Left renal cortex interstitium (tissue), 4 donors: ENCODE measurements at places on chromosomes 5 and 9. TPM values are rescaled to one million over a fixed set of nuclear protein-coding genes. Genes with fewer than 3 reads are reported as not detected.

DNA sequence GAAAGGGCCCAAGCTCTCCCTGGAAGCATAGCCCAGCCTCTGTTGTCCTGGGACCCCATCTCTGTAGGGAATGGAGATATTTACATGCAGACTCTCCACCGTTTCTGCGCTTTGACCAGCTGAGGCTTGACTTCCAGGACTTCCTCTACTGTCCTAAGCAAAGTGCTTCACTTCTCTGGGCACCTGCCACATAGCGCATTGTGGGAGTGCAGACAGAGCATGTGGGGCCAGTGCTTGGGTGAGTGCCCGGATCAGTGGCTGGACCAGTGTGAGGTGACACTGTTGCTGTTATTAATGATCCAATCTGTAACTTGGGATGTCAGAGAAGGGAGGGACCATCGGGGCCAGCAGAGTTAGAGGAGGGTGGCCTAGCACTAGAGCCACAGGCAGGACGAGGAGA is 10.5 kb downstream of the CXCL14 start:
- DNase-seq, result no peak

GRCh38 chr5:178453224-178453623 is 137.0 kb downstream of the COL23A1 start:
- DNase-seq, result no peak

DNA sequence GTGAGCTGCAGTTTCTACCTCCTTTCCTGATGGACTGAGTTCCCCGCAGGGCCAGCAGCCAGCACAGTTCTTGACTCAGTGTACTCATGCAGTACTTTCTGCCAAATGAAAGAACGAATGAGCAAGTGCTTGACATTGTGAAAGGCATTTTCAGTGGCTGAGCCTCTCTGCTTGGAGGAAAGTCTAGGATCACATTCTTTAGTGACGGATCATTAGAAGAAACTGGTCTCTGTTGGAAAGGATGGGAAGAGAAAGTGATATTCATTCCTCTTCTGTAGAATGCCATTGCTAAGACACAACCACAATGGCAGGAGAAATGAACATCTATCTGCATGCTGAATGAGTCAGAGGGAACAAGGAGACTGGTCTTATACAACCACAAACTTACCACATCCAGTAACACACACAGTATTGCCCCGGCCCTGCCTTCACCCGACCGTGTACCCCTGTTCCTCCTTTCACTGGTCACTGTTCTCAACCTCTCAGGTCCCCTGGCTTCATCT is 206.9 kb downstream of the CRB2 start:
- no peak for DNase-seq

- DNase-seq, result no peak
Observed at GRCh38 chr5:71836084-71836483, 117.0 kb downstream of the CARTPT start.

DNA sequence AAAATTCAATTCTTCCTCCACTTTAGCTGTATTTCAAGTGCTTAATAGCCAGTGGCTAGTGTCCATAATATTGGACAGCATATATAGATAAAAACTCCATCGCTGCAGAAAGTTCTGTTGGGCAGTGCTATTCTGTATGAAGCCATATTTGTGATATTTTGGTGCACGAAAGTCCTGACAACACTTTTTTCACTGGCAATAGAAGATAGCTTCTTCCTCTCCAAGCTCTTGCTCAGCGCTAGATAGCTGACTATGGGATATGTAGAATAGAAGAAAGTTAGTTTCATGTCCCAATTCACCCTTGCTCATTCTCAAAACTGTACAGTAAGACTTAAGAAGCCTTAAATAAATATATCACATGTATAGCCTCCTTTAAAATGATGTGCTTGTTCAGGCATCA is 269.9 kb downstream of the TLR4 start:
- no peak for DNase-seq

- DNase-seq, result no peak
Observed at GRCh38 chr5:178817506-178817905, 42.2 kb upstream of the ZNF354B start.

GRCh38 chr5:78610163-78610583 is 38.4 kb downstream of the LHFPL2 start:
- DNase-seq, result no peak

GRCh38 chr9:88342246-88342645 is 46.0 kb upstream of the SPIN1 start:
- no peak for DNase-seq

- no peak for DNase-seq
Observed at GRCh38 chr5:80781356-80781755, 126.6 kb upstream of the DHFR start.

DNA sequence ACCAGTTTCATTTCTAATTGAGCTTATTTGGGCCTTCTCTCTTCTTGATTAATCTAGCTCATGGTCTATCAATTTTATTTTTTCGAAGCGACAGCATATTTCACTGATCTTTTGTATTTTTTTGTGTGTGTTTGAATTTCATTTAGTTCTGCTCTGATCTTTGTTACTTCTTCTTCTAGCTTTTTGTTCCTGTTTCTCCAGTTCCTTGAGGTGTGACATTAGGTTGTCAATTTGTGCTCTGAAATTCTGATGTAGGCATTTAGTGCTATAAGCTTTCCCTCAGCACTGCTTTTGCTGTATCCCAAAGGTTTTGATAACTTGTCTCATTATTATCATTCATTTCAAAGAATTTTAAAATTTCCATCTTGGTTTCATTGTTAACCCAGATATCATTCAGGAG is 67.3 kb downstream of the STRBP start:
- no peak for DNase-seq

GRCh38 chr5:50725800-50726474 is 59.5 kb downstream of the PARP8 start:
- DNase-seq, result no peak

DNA sequence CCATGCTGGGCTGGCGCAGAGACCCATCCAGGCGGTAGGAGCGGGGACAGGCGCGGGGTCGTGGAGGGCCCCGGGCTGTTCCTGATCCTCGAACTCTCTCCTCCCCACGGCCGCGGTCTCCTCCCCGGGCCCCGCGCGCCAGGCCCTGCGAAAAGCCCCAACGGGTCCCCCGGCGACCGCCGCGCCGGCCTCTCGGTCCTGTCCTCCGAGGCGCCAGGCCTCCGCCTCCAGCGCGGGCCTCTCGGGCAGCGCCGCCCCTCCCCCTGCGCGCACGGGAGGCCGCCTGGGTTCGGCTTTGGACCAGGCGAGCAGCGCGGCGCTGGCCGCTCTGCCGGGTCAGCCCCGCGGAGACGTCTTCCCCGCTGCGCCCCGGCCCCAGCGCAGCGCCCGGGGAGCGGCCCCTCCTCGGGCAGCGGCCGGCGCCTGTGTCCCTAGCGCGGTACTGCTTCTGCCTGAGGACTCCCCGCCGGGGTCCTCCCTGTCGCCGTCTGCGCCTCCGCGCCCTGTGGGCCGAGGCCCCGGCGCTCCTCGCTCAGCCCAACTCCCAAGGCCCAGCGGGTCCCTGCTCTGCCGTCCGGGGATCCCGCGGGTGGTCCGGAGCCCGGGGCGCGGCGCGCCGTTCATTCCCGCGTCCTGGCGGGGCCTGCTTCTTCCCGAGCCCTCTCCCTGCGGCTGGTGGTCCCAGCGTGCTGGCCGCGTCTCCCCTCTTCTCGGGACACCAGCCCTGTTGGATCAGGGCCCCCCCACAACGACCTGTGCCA is 13.4 kb downstream of the COL23A1 start:
- DNase-seq, result no peak

DNA sequence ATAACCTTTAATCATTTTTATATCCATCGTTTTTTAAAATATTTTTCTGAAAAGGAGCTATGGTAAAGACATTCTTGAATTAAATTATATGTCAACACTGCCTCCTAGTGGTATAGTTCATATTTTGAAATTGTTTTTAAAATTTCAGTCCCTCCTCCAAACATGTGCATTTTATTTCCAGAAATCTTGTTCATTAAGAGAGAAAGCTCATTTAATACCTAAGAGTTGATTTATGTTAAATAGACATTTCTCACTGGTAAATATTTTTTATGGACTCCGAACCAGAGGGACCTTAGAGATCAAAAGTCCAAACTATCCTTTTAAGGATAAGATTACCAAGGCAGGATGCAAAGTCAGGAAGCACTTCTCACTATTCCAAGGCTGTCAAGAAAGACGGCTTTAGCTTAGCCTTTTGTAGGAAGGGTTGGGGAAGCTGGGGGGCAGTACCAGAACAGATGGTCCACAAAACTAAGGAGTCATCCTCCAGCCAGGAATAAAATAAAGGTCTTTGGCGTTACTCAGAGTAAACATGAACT is 21.6 kb downstream of the BHMT start:
- DNase-seq, result peak; percentile 38

GRCh38 chr5:139795074-139796001 is at the start of gene PSD2:
PSD2 (plus strand) TSS chr5:139795808; CDS start chr5:139809441, 13,633 bp downstream.
- DNase-seq, result no peak

- DNase-seq, result no peak
Observed at GRCh38 chr5:139982975-139983240, 60.2 kb downstream of the NRG2 start.

- DNase-seq, result no peak
Observed at GRCh38 chr5:23742701-23743100, 235.3 kb downstream of the PRDM9 start.

DNA sequence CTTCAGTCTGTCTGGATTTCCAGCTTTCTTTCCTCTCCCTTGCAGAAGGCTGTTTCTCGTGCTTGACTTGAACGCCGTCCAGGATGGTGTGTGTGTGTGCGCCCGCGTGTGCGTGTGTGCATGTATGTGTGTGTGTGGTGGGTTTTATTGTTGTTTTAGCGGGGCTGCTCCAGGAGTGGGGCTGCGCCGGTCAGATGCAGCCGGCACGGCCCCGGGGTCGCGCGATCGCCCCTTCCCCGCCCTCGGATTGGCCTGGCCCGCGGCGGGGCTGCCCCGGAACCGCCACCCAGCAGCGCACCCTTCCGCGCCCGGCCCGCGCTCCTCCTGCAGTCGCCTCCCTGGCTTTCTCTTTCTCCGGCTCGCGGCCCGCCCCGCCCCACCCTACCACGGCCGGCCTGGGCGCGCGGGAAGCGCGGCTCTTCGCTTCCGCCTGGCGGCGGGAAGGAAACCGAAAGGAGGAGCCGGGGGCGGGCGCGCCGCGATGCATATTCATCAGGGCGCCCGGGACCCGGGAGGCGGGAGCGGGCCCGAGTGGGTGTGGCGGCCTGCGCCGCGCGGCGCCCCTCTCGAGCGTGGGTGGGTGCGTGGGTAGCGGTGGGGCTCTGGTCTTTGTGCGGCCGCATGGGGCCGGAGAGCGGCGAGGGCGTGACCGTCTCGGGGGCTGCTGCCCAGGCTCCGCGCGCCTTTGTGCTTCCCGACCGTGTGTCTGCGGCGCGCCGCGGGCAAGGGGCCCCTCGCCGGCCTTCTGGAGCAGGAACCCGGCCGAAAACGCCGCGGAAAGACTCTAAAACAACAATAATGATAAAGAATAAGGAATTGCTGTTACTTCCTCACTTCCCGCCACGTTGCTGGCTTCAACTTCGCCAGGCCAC is 8.5 kb upstream of the NFIB start:
- peak; percentile 82 for DNase-seq

DNA sequence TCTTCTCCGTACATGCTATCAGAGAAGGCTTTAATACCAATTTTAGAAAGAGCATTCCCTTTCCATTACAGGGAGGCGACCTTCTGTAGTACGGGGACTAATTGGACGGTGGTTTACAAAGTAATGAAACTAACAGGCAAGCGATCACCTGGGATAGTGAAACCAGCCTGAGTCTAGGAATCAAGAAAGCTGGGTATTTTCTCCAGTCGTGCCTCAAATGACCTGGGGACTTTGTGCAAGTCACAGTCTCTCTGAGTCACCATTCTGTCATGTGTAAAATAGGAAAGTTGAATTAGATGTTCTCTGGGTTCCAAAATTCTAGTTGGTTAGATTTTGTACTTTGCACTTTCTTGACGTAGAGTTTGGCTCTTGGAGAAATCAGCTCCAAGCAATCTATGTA is 22.7 kb upstream of the SSBP2 start:
- DNase-seq, result no peak

DNA sequence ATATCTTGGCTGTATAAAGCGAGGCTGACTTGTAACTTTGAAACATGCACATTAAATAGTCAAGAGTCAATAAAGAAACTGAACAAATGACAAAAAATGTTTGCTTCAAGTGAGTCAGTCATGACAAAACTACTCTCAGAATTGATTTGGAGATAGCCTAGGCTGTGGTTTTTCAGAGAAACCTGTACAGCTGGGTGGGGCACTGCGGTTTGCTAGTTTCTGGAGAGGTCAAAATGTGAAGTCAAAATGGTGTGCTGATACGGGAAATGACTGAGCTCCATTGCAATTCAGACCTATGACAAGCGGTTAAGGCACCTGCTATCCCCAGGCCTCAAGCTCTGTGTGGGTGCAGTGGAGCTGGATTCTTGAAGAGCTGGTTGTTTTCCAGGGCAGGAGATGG is 10.3 kb upstream of the CD180 start:
- DNase-seq, result no peak

- DNase-seq, result no peak
Observed at GRCh38 chr5:77885519-77885918, 109.4 kb upstream of the TBCA start.

GRCh38 chr5:175737481-175737880 is 79.6 kb downstream of the HRH2 start:
- no peak for DNase-seq

DNA sequence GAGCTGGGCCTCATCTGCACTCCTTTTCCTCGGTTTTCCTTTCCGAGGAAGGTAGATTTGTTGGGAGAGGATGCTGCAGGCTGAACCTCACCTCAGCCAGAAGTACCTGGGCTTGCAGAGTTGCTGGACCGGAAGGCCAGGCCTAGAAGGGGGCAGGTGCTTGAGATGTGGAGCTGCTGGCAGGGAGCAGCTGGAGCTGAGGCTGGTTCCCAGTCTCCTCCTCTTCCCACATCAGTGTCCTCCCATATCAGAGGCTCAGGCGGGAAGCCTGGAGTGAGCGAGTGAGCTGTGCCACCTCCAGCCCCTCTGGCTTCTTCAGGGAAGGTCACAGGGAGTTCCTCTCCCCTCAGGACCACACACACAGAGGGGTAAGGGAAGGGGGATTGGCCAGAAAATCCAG is 259.4 kb downstream of the GADD45G start:
- no peak for DNase-seq

- no peak for DNase-seq
Observed at GRCh38 chr5:137669811-137670210, 66.1 kb downstream of the KLHL3 start.

DNA sequence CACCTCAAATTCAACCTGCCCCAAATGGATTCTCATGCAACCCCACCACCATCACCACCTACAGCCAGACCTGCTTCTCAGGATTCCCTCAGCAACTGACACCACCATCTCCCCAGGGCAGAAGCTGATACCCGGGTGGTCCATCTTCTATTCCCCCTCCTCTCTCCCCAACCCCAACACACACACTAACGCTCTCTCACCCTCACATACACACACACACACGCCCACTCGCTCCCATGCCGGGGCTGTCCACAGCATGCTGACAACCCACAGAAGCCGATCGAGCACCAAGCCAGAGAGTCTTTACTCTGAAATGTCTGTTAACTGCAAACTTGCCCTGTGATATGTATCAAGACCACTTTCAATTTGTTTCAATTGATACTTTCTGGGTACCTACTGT is 28.4 kb downstream of the B4GALT1 start:
- DNase-seq, result no peak

The SRA1 gene
- polyA plus RNA-seq, result 23.3 TPM

The IGIP gene
- polyA plus RNA-seq, result 6.6 TPM

The SLC36A2 gene
- polyA plus RNA-seq, result 8.8 TPM

The NOXA1 gene
- 10.0 TPM for polyA plus RNA-seq

The TNFSF15 gene
- 9.0 TPM for polyA plus RNA-seq
